ENCODE measurements at places on chromosomes 12 and 14. TPM values are rescaled to one million over a fixed set of nuclear protein-coding genes. Genes with fewer than 3 reads are reported as not detected.

The KCNH3 gene
- 5.4 TPM for total RNA-seq

GRCh38 chr12:56687223-56688128 is 608 bp downstream of the PTGES3 start:
- peak; percentile 35 for DNase-seq

The SIX6 gene
- not detected for total RNA-seq

GRCh38 chr12:88781909-88782308 is 201.6 kb upstream of the KITLG start:
- DNase-seq, result no peak

- DNase-seq, result peak; percentile 71
These were observed 78.0 kb upstream of the TMTC2 start for GRCh38 chr12:82608706-82609105.

- DNase-seq, result no peak
These were observed 493.6 kb downstream of the PCNX1 start for GRCh38 chr14:71400871-71401321.

Data from A172 (cell line).